ENCODE measurements at places on chromosomes 11 and 22. TPM values are rescaled to one million over a fixed set of nuclear protein-coding genes. Genes with fewer than 3 reads are reported as not detected.
A peak's percentile ranks its signal among the peaks of the same experiment; 100 is the strongest.

LMNTD2 gene
- total RNA-seq = 1.1 TPM

DNA sequence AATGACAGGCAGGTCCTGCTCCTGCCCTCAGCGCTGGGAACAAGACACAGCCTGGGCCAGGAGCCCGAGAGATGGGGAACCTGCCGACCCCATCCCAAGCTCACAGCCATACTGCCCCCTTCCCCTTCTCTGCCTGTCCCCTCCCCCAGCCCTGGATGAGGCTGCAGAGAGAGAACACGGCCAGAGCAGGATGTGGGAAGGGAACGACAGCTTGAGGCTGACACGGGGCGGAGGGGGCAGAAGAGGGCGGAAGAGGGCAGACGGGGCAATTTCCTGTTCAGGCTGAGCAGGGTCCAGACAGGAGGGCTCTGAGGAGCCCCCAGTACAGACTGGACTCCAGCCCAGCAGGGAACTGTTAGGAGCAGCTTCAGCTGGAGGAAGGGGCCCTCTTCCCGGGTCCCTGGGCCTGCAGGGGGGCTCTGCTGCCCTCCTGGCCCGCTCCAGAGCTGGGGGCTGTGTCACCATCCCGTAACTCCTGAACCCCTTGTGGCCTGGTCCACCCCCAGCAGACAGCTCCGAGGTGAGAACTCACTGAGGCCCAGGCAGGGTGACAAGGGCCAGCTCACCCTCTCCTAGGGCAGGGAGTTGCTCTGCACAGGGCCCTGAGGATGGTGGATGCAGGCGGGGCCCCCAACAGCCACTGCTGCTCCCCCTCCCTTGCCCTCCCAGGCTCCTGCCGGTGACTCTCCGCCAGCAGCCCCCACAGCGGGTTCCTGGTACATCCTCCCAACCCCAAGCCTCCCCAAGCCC, 5.7 kb downstream of the CTSD start:
- no peak for DNase-seq
- H3K4me3 ChIP-seq = no peak overlapping the region
- no peak overlapping the region for H3K27ac ChIP-seq

DNA sequence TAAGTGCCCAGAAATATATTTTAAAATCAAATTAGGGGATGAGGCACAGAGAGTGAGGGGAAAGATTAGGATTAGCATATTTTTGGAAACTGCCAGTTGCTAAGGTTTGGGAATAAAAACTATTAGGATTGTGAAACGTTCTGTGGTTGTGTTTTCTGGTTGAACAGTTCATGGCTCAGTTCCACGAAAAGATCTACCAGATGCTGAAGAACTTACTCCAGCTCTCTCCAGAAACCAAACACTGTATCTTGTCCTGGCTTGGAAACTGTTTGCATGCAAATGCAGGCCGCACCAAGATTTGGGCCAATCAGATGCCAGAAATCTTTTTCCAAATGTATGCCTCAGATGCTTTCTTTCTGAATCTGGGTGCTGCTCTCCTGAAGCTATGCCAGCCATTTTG, 15.3 kb downstream of the UBE4A start:
- H3K27me3 ChIP-seq = no peaks in the 10 kb centered on the region
- no peak overlapping the region for H3K27ac ChIP-seq
- peaks cover 40% of the 10 kb centered on the region for H3K36me3 ChIP-seq
- H3K4me1 ChIP-seq = no peaks in the 10 kb centered on the region

GRCh38 chr11:45298718-45299117, 12.6 kb upstream of the SYT13 start:
- H3K4me3 ChIP-seq = no peak overlapping the region
- H3K36me3 ChIP-seq = no peaks in the 10 kb centered on the region
- no peak overlapping the region for H3K27ac ChIP-seq
- DNase-seq = no peak

DNA sequence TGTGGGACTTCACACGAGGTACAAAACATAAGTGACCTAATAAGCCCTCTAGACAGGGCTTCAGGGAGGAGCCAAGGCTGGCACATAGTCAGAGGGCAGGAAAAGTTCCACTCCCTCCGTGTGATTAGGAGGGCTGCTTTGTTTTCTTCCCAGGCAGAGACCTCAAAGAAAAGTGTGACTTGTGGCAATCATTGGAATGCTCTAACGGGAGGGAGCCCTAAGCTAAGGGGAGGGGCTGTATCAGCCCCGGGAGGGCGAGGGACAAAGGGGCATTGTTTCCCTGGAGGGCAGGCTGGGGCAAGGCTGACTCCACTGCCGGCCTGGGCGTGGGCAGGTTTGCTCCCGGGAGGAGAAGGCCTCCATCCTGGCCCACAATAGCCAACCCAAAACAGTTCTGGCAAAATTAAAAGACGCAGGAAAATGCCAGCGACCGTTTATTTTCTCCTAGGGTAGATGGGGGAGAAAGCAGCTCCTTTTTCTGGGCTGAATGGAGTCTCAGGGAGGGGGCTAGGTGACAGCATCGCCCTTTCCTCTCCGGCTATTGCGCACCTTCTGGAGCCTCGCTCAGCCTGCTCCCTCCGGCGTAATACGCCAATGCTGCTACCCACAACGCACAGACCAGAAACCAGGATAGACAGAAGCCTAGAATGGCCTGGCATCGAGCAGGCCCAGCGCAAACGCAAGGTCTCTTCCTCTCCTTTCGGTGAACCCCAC, 60.2 kb downstream of the ENDOD1 start:
- H3K4me1 ChIP-seq = peaks cover 49% of the 10 kb centered on the region
- no peaks in the 10 kb centered on the region for H3K36me3 ChIP-seq
- DNase-seq = no peak
- H3K27ac ChIP-seq = peak overlapping the region; percentile 20
- H3K4me3 ChIP-seq = peak overlapping the region; percentile 84
- H3K27me3 ChIP-seq = no peaks in the 10 kb centered on the region

DNA sequence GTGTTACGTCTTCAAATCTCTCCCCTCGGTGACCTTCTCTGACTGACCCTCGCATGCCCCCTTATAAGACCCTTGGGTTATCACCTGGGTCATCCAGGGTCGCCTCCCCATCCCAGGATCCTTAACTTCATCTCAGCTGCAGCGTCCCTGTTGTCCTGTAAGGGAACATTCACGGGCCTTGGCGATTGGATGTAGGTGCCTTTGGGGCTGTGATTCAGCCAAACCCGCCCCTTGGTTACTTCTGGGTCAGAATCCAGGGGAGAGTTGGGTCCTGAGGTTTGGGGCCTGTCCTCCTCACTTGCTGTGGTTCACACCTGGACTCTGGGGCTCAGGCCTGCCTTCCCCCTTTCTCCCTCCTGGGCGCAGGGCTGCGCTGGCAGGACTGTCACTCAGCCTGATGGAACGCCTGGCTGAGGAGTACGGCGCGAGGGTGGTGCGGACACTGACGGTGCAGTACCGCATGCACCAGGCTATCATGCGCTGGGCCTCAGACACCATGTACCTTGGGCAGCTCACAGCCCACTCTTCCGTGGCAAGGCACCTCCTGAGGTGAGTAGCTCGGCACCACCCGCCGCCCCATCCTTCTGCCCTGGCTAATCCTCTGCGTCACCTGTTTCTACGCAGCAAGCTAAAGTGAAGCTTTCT, 29.4 kb downstream of the IGHMBP2 start:
- H3K36me3 ChIP-seq = peaks cover 18% of the 10 kb centered on the region
- H3K27ac ChIP-seq = no peak overlapping the region

DNA sequence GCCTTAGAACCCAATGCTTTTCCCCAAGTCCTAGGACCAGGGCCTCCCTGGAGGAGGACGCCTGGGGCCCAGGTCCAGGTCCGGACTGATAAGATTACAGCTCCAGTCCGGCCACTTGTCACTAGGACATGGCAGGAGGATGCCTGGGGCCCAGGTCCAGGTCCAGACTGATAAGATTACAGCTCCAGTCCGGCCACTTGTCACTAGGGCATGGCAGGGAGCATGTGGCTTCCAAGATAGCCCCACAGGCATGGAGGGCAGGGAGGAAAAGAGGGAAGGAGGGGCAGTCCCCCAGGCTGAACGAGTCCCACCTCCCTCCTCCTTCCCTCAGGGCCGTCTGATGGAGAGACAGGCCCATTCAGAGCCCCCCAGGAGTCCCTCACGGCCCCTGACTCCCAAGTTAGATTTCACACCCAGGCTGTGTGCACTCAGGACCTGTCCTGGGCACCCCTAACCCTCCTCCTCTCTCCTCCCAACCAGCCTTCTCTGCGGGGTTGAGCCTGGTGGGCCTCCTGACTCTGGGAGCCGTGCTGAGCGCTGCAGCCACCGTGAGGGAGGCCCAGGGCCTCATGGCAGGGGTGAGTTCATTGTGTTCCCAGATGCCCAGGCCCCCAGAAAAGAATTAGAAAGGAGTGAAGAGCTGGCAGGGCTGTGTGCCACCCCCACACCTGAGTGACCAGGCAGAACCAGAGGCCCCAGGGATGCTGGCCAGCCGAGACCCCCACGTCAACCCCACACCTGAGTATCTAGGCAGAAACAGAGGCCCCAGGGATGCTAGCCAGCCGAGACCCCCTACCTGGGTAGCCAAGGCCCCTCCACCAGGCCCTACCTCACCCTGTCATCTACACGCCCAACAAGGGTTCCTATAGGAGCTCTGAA, 2.1 kb downstream of the TSPAN32 start:
- no peaks in the 10 kb centered on the region for H3K36me3 ChIP-seq
- H3K27me3 ChIP-seq = no peaks in the 10 kb centered on the region
- H3K4me3 ChIP-seq = no peak overlapping the region
- peaks cover 14% of the 10 kb centered on the region for H3K4me1 ChIP-seq
- no peak for DNase-seq
- H3K27ac ChIP-seq = no peak overlapping the region

Data from HFFc6 (cell line).